ENCODE measurements at places on chromosomes 13 and 19.
A peak's percentile ranks its signal among the peaks of the same experiment; 100 is the strongest.

DNA sequence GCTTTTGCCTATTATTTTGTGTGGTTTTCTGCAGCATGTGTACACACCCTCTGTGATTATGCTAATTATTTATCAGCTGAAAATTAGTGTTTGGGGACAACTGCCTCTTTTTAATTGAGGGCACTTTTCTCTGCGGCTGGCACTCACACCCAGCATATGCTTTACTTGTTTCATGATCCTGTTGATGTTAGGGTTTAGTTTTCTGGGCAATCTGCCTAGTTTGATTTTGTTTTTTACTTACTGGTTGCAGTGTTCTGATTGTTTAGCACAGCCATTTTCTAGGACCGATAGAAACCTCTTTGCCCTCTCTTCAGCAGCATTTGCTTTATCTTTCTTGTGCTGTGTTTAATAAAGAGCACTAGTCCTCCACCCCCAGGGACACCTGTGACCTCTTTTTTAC, 161.6 kb downstream of the PAN3 start:
- no peak for DNase-seq

DNA sequence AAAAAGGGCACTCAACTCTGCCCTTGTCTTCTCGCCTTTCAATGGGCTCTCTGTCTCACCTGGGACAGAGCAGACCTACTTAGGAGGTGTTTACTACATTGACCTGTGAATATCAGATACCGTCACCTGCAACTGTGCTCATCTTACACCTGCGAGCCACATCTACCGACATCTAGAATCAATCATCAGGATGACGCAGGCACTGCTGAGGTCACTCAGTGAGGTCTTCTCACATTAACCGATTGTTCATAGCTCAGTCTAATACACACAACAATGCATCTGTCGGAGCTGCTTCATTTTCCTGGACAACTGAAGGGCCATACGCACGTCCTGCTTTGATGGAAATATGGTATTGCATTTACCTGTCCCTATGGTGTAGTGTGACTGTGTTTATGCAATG, 211.9 kb downstream of the FGF9 start:
- no peak for DNase-seq

GRCh38 chr19:33064458-33064791, 263 bp downstream of the RHPN2 start:
- DNase-seq = no peak

- DNase-seq = no peak
These were observed 61.1 kb downstream of the GPC5 start for GRCh38 chr13:91459485-91459884.

DNA sequence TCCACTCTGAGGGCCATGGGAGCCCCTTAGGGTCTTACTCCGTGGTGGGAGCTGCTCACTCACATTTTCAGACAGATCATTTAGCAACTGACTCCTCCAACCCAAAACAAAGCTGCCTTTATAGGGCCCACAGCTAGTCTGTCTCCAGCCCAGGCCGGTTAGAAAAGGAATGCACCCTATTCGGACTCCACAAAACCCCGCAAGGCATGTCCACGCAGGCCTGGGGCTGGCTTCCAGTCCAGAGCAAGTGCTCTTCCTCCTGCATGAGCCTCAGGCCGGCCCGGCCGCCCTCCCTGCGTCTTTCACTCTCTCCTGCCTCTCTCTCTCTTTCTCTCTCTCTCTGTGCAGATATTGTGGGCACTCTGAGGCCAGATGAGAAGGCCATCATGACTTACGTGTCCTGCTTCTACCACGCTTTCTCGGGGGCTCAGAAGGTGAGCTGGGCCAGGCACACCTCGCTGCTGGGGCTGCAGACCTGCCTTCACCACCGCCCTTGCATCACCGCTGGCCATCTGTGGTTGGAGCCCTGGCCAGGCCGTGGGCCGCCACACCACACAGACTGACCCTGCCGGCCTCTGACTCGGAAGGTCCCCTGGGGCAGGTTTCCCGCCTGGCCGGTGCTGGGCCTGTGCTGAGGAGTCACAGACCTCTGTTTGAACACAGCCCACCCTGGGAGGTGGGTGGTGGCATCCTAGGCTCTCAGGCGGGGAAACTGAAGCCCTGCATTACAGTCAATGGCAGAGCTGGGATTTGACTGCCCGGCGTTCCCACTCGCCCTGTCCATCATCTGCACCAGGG, 33.1 kb downstream of the CAPN12 start:
- no peak for DNase-seq

- no peak for DNase-seq
These were observed 14.5 kb downstream of the STARD13 start for GRCh38 chr13:33270895-33271538.

DNA sequence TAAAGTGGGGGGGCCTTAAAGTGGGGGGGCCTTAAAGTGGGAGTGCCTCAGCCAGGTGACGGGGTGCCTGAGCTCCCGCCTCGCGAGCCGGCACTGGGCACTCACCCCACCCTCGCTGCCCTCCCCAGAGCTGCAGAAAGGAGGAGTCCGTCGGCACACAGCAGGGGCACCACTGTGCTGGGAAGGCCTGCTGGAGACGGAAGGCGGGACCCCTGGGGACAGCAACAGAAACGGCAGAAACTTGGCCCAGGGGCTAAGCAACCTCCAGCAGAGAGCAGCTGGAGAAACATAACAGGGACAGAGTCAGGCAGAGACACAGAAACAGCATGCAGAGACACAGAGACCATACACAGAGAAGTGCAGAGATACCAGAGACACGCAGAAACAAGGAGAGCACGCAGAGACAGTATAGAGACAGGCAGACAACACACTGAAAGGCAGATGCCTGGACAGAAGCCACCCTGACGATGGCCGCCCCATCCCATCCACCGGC, 7.9 kb downstream of the CFD start:
- no peak for DNase-seq

DNA sequence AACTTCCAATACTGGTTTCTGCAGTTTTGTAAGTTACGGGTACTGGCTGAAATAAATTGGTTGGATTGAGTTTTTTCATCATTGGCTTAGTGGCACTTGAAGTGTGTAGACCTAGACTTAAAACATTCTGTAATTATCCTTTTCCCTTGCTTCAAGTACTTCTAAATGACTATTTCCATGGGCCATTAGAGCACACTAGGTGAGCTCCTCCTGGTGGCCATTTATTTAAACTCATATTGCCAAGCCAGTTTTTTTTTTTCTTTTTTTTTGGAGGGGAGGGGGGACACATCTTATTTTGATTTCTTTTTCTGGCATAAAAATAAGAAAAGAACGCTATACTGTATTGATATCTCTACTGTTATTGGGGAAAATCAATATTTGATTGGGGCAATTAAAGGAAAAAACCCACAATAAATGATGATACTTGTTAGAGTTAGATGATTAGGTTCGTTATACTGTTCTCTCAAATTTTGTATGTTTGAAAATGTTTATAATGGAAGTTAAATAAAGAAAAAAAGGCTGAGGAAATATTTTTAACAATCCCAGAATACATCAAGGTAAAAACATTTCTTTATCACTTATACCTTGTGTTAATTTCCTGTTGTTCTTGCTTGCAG, 82.9 kb downstream of the PDS5B start:
- DNase-seq = peak; percentile 10

Data from foreskin fibroblast (primary cell).